HS-27A (cell line): ENCODE measurements at places on chromosomes 11 and 22.

DNA sequence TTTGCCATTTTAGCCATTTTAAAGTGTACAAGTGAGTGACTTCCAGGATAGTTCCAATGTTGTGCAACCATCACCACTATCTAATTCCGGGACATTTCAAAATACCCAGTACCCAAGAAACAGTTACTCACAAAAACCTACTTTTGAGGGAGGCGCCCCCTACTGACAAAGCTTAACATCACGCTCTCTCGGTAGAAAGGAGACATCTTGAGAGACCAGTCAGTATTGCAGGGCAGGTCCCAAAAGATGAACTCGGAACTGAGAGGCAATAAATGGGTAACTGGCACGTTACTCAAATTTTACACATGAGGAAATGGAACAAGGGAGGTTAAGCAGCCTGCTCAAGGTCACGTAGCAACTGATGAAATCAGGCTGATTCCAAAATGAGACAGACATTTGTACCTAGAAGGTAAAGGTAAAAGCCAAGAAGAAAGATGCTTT, 50.0 kb upstream of the POU2AF1 start:
- DNase-seq = peak; percentile 17

DNA sequence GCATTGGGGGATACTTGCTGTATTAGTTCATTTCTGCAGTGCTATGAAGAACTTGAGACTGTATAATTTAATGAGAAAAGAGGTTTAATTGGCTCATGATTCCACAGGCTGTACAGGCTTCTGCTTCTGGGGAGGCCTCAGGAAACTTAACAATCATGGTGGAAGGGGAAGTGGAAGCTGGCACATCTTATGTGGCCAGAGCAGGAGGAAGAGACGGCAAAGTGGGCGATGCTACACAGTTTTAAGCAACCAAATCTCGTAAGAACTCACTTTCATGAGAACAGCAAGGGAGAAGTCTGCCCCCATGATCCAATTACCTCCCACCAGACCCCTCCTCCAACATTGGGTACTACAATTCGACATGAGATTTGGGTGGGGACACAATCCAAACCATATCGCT, 55.1 kb downstream of the TMPRSS5 start:
- DNase-seq = no peak

- DNase-seq = peak; percentile 30
These were observed 84.8 kb upstream of the PAX6 start for GRCh38 chr11:31895926-31896325.

DNA sequence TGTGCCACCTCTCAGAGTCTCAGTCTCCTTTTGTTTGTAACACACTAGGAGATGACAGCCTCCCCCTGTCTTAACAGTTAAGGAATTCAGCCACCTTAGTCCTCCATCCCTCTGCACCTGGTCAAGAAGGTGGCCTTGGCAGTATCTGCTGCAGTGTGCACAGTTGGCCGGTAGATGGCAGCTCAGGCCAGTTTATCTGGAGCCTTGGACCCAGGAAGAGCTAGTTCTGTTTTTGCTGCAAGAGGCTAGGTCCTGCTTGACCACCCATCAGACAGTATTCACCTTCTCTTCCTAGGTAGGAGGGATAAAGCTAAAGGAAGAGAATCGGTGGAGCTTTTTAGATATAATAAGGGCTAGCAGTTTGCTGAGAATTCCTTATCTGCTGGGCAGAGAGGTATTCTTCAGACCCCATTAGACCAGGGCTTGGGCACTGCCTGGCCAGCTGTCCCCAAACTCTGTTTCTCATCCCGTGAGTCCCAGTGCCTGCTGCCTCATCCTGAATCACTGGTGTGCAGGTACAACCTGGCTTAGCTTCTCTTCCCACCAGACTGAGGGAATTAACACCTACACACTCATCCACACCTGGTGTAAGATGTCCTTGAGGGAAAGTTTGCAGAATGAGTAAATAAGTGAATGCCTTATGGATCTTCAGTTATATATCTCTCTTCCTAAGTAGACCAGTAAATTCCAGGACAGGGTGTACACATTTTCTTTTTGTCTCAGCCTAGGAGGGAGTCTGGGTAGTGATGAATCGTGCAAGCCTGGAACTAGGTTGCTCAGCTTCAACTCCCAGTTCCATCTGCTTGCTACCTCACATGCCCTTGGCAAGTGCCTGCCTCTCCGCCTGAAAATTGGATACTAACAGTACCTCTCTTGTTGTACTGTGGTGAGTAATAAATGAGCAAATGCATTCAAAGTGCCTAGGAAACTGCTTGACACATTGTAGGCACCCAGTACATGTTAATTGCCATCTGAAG, 70.8 kb upstream of the NARS2 start:
- peak; percentile 23 for DNase-seq

DNA sequence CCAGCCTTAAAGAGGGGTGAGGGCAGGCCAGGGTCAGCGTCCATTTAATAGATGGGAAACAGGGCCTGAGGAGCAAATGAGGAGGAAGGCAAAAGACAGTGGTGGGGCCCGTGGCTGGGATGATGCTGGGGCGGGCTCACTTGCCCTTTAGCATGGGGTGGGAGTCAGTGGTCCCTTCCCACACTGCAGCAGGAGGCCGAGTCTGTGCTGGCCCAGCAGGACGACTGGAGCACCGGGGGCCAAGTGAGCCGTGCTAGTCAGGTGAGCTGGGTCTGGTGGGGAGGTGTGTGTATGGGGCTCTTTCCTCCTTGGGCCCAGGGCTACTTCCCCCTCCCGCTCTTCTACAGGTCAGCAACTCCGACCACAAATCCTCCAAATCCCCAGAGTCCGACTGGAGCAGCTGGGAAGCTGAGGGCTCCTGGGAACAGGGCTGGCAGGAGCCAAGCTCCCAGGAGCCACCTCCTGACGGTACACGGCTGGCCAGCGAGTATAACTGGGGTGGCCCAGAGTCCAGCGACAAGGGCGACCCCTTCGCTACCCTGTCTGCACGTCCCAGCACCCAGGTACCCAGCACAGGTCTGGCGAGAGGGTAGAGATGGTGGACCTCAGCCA, 12.8 kb downstream of the SCYL1 start:
- DNase-seq = no peak

GRCh38 chr11:102239911-102240310, 77.4 kb upstream of the BIRC3 start:
- no peak for DNase-seq

DNA sequence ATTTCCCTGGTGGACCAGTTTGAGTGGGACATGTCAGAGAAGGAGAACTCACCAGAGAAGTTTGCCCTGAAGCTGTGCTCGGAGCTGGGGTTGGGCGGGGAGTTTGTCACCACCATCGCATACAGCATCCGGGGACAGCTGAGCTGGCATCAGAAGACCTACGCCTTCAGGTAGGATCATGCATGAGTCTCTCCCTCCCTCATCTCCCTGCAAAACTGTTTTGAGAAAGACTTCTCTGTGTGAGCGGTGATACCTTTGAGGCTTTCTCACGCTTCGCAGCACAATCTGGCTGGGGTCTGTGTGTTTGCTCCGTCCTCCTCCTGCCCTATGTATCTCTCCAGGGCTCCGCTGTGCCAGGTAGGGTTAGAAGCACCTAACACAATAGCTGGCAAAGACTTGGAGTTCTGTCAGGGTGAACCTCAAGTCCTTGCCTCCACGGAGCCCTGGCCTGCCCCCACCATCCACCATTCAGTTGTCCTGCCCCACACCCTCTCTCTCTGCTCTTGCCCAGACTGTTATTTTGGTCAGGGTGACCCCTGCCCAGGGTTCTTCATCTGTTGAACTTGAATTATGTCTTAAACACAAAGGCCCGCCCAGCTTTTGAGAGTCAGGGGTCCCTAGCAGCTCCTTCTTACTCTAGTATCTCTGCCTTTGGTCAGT, 13.4 kb downstream of the DERL3 start:
- no peak for DNase-seq

GRCh38 chr22:23419171-23419570, 160.9 kb downstream of the IGLL1 start:
- DNase-seq = no peak

- DNase-seq = no peak
These were observed 198.2 kb upstream of the POU2AF2 start for GRCh38 chr11:111047374-111047773.

DNA sequence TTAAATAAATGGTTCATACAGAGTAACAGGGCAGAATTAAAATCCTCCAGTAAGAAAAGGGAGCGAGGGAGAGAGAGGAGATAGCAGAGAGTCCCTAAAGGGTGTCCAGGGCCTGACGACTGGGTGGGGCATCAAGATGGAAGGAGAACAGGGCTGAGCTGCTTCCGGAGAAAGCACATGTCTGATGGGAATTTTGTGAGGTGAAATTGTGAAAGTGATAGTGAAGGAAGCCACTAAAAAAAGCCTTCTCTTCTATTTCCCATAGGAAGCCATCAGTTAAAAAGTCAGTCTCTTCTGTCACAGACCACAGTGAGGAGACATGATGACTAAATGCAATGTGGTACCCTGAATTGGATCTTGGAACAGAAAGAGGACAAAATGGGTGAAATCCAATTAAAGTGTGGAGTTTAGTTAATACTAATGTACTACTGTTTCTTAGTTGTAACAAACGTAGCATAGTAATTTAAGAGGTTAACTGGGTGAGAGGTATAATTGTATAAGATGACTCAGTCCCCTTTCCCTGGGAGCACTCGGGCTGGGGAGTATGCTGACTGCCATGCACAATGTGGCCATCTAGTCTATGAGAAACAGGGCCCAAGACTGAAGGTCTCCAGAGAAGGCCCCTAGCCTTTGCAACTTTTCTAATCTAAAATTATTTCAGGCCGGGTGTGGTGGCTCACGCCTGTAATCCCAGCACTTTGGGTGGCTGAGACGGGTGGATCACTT, 29.5 kb upstream of the FCHSD2 start:
- no peak for DNase-seq

DNA sequence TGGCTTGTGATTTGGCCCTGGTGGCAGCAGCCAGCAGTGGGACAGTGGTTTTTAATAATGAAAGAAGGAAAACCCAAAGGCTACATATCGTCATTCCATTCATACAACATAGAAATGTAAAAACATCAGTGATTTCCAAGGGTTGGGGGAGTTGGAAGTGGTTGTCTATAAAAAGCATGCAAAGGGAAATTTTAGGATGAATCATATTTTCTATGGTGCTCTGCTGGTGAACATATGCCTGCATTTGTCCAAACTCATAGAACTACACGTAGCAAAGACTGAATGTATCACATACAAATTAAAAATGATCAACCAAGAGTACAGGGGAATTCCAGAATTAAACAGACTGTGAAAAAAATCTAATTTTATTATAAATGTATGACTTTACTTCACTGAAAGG, 11.1 kb downstream of the OR5B3 start:
- peak; percentile 17 for DNase-seq

DNA sequence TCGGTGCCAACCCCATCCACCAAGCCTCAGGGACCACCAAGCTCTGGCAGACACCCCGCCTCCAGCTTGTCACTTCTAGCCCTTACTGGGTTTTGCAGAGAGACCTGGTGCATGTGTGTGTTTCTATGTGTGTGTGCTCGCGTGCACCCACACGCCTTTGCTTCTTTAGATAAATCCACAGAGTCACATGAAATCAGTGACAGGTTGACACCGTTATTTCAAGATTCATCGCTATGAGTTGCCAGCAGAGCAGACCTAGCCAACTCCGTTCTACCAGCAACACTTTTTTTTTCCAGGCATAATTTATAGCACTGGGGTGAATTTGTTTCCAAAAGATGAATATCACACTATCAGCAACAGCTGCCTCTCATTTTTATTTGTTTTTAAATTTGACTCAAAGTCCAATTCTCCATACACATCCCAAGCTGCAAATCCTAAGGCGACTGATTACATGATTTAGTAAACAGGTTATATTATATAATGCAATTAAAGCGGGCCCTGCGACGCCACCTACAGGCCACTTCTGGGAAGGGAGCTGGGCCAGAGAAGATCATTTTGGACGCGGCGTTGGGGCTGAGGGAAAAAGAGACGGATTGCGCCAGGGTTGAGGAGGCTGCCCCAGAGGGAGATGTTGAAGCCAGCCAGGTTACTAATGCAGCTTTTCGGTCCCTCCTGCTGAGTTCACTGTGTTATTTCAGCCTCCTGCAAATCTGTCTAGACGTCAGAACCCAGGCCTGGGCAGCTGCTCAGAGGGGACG, 150.5 kb downstream of the FEZ1 start:
- DNase-seq = no peak

- DNase-seq = no peak
These were observed 5.5 kb downstream of the RAB3IL1 start for GRCh38 chr11:61911701-61912529.

GRCh38 chr11:102914238-102915043, 39.7 kb upstream of the MMP12 start:
- no peak for DNase-seq

GRCh38 chr22:20440637-20441591, 3.3 kb upstream of the SCARF2 start:
- no peak for DNase-seq

- DNase-seq = no peak
These were observed 2.1 kb upstream of the PHLDB1 start for GRCh38 chr11:118605116-118605867.

DNA sequence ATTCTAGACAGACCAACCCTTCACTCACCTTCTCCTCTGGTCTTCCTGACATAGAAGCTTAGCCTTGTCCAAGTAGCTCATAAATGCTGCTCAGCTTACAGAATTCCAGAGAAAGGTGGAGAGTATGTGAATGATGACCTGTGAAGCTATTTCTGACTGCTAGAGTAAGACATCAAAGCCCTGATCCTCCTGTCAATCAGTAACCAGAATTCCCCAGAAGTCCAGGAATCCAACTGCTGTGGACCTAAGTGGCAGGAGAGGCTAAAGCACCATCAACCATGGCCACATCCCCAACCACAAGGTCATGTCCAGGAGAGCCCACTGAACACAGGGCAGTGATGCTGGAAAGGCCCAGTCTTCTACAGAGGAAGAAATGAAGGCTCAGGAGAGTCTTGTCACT, 2.6 kb downstream of the OR51G2 start:
- no peak for DNase-seq

- no peak for DNase-seq
These were observed 130.4 kb downstream of the MSANTD4 start for GRCh38 chr11:105891685-105892084.

DNA sequence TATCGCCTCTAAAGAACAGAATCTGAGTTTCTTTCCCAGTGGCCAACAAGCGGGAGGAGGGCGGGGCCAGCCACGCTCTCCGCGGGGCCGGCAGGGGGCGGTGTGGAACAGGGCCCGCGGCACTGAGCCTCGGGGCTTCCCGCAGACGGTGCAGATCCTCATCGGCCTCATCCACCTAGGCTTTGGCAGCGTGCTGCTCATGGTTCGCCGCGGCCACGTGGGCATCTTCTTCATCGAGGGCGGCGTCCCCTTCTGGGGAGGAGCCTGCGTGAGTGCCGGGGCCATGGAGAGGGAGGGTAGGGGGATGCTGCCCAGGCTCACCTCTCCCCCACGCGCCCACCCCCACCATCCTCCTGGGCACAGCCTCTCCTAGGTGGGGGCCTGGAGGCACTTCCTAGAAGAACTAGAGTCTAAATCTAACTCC, 10.7 kb downstream of the MS4A15 start:
- no peak for DNase-seq

GRCh38 chr11:7759010-7759409, 37.7 kb downstream of the OR5P2 start:
- no peak for DNase-seq
